ENCODE measurements at places on chromosomes 2 and 18. TPM values are rescaled to one million over a fixed set of nuclear protein-coding genes. Genes with fewer than 3 reads are reported as not detected.
A peak's percentile ranks its signal among the peaks of the same experiment; 100 is the strongest.

Gene STARD6
- polyA plus RNA-seq = not detected

Gene SAG
- polyA plus RNA-seq = not detected

Gene SULT1C4
- 0.09 TPM for polyA plus RNA-seq

Gene KYNU
- 13.8 TPM for polyA plus RNA-seq

Gene DSG4
- not detected for polyA plus RNA-seq

Gene CRYGD
- polyA plus RNA-seq = not detected

Gene SIX2
- polyA plus RNA-seq = not detected

Gene HOXD1
- polyA plus RNA-seq = 0.50 TPM

Gene MAP3K19
- not detected for polyA plus RNA-seq

- DNase-seq = peak; percentile 70
- H3K36me3 ChIP-seq = no peaks in the 10 kb centered on the region
- H3K4me1 ChIP-seq = peaks cover 16% of the 10 kb centered on the region
- no peaks in the 10 kb centered on the region for H3K27me3 ChIP-seq
- H3K4me3 ChIP-seq = no peak overlapping the region
Observed at GRCh38 chr2:230947908-230948365, 22.9 kb upstream of the GPR55 start.

GRCh38 chr18:8548186-8548585, 61.1 kb upstream of the RAB12 start:
- DNase-seq = no peak
- H3K27me3 ChIP-seq = peaks cover 5% of the 10 kb centered on the region
- no peak overlapping the region for H3K4me3 ChIP-seq
- no peaks in the 10 kb centered on the region for H3K4me1 ChIP-seq
- no peaks in the 10 kb centered on the region for H3K36me3 ChIP-seq

DNA sequence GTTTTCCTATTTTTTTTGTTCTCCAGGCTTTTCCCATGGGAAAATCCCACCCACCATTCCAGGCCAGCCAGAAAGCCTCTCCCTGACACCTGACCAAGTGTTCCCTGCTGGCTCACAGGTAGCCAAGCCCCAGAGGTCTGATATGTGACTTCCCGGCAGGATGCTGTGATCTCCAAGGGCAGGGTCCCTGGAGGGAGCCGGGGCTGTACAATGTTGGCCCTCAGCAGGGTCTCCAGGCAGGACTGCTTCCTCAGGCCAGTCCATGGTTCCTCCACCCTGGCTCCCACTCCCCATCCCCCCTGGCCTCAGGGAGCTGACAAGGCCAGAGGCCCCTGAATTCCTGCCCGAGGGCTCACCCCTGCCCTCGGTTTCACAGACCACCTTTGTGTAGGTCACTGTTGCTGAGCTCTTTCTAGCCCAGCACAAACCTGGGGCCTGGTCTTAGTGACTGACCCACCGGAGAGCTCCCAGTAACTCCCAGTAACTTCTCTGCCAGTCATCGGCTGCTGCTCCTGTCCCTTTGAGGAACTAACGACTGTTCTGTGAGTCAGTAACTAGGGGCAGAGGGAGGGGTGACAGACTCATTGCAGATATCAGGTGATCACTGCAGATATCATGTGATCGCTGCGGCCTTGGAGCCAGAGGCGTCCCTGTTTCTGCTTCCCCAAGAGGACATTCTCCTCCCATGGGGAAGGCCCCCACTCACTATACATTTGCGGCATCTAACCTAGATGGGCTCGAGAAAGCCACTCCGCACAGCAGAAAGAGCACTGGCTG, 38.7 kb downstream of the SDC1 start:
- no peaks in the 10 kb centered on the region for H3K27me3 ChIP-seq
- no peak overlapping the region for H3K4me3 ChIP-seq
- peak overlapping the region; percentile 2 for H3K27ac ChIP-seq
- H3K36me3 ChIP-seq = no peaks in the 10 kb centered on the region
- no peaks in the 10 kb centered on the region for H3K4me1 ChIP-seq

- H3K4me1 ChIP-seq = no peaks in the 10 kb centered on the region
- no peak for DNase-seq
- no peak overlapping the region for H3K27ac ChIP-seq
- H3K4me3 ChIP-seq = no peak overlapping the region
Observed at GRCh38 chr2:128717758-128718710, 399.4 kb upstream of the HS6ST1 start.

GRCh38 chr2:79191816-79192215, 32.3 kb upstream of the REG3A start:
- no peak for DNase-seq
- no peaks in the 10 kb centered on the region for H3K36me3 ChIP-seq
- H3K4me3 ChIP-seq = no peak overlapping the region

GRCh38 chr18:23422751-23423418, 30.2 kb upstream of the RIOK3 start:
- no peaks in the 10 kb centered on the region for H3K36me3 ChIP-seq
- peak; percentile 83 for DNase-seq
- H3K4me1 ChIP-seq = peaks cover 12% of the 10 kb centered on the region
- peak overlapping the region; percentile 54 for H3K27ac ChIP-seq

GRCh38 chr18:49757513-49758262, 55.6 kb downstream of the ACAA2 start:
- H3K27ac ChIP-seq = no peak overlapping the region
- no peaks in the 10 kb centered on the region for H3K4me1 ChIP-seq
- no peak overlapping the region for H3K4me3 ChIP-seq
- no peaks in the 10 kb centered on the region for H3K27me3 ChIP-seq
- H3K36me3 ChIP-seq = no peaks in the 10 kb centered on the region

GRCh38 chr18:35500113-35500512, 2.4 kb upstream of the INO80C start:
- H3K4me1 ChIP-seq = peaks cover 29% of the 10 kb centered on the region
- no peak for DNase-seq
- no peaks in the 10 kb centered on the region for H3K27me3 ChIP-seq
- H3K27ac ChIP-seq = no peak overlapping the region
- H3K4me3 ChIP-seq = no peak overlapping the region

GRCh38 chr2:44680983-44681531, 260.4 kb upstream of the SIX3 start:
- DNase-seq = no peak
- H3K27ac ChIP-seq = no peak overlapping the region
- no peak overlapping the region for H3K4me3 ChIP-seq
- no peaks in the 10 kb centered on the region for H3K4me1 ChIP-seq

- H3K4me3 ChIP-seq = no peak overlapping the region
- peaks cover 9% of the 10 kb centered on the region for H3K36me3 ChIP-seq
- DNase-seq = no peak
- no peaks in the 10 kb centered on the region for H3K4me1 ChIP-seq
- H3K27me3 ChIP-seq = no peaks in the 10 kb centered on the region
Observed at GRCh38 chr2:60958800-60959199, 58.7 kb upstream of the PEX13 start.

DNA sequence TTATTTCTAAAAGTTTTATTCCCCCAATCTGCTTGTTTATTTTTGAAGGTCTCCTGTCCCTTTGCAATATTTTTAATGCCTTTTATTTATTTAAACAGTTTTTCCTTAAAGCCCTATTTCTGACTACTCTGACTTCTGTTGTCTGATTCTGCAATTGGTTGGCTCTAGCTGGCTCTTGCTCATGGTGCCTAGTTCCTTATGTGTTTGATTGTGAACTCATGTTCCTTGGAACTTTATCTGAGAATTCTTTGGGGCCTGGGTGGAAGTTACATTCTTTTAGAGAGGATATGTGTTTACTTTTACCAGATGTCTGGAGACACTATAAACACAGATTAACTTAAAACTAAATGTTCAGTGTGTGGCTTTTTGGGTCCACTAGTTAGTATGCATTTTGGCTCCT, 175.9 kb downstream of the DYSF start:
- no peak for DNase-seq
- no peaks in the 10 kb centered on the region for H3K36me3 ChIP-seq
- peaks cover 41% of the 10 kb centered on the region for H3K4me1 ChIP-seq
- peak overlapping the region; percentile 43 for H3K27ac ChIP-seq
- H3K4me3 ChIP-seq = no peak overlapping the region
- H3K27me3 ChIP-seq = no peaks in the 10 kb centered on the region

DNA sequence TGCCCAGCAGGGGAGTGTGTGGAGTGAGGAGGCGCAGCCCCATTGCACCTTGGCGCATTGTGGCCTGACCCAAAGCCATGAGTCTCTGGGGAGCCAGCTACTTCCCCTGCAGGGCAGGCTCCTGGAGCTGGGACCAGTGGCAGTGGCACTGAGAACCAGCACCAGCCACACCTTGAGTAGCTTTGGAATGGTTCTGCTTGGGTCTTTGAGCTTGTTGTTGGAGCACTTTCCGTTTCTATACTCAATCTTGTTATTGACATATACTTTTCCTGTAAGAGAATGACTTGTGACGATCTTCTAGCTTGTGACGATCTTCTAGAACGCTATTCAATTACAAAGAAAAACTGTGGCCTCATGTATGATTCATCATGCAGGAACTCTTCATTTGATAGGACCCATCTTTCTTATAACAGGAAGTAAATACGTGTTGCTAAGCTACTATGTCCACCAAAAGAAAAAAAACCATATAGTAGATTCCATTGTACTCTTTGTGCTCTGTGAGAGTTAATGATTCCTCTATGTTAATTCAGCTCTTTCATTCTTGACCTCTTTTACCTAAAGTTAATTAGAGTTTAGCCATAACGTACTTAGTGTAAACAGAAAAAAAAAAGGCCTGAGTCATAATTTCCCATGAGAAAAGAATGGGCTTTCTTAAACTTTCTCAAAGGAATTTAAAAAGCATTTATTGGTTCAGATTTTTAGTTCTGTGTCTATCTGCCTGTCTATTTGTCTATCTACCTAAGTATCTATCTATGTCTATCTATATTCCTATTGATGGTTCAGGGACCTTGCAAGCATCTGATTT, 113.1 kb downstream of the GATA6 start:
- H3K36me3 ChIP-seq = no peaks in the 10 kb centered on the region
- H3K4me3 ChIP-seq = no peak overlapping the region

DNA sequence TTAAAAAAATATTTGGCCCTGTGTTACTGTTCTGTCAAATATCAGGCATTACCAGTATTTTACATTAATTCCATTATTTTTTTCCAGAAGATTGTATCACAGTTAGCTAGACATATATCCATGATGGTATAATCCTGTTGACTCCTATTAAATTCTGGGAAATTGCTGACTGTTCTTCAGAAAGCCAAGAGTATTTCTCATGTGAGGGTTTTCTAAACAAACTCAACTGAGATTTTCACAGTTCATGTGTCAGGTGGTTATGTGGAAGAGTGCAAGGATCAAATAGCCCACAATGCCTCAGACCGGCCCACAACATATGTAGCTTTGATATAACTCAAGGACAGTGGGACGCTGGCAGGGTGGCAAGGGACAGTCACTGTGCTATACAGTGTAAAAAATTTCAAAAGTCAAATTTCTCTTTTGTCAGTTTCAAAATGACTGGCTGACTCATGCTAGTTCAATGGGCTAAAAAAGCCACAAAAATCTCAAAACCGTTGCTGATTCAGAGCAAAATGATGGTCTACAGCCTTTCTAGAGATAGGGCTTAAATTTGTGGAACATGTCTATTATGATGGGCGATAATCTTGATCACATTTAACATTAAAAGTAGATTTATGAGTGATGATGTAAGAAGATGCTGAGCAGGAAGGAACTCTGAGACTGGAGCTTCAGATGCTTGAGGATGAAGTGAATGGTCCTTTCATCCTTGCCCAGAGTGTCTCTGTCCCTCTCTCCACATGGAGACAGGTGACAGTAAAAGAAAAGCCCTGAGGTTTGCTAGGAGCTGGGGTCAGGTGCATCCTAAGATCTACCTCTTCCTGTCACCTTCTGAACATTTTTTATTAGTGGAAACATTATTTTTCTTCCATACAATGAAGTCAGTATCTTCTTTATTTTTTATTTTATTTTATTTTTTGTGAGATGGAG, 175.8 kb upstream of the PIEZO2 start:
- H3K4me3 ChIP-seq = no peak overlapping the region
- H3K27ac ChIP-seq = no peak overlapping the region
- no peaks in the 10 kb centered on the region for H3K36me3 ChIP-seq
- no peaks in the 10 kb centered on the region for H3K4me1 ChIP-seq
- no peaks in the 10 kb centered on the region for H3K27me3 ChIP-seq

DNA sequence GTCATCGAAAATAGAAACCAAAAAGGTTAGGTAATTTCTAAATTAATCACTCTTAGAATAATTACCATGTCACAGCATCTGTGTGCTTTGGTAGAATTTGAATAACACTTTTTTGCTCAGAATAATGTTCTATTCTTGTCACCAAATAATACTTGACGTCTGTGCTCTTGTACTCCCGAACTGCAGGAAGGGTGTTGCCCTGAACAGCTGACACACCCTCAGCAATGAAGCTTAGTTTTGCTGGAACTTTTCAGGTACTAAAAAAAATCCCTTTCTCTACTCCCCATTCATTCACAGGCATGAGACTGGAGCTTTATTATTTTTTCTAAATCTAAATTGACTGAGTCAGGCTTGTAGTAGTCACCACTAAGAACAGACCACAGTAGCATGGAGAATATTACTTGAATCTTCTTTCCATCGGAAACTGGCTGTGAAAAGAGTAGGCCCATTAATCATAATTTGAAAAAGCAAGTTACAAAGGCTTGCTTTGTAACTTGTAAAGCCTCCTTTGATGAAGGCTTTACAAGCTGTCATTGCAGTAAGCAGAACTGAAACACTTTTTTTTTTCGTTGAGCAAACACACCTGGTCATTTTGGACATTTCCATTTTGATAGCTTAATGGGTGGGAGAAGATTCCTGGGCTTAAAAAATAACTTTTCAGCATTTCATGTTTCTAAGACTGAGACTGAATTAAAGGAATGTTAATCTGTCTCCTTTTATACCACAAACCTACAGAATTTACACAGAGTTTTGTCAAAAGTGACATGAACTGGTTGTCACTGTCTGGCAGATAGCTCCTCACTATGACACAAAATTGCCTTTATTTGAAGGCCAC, 70.3 kb upstream of the PELI1 start:
- no peak for DNase-seq
- H3K36me3 ChIP-seq = no peaks in the 10 kb centered on the region
- H3K4me1 ChIP-seq = peaks cover 30% of the 10 kb centered on the region
- H3K4me3 ChIP-seq = no peak overlapping the region
- no peaks in the 10 kb centered on the region for H3K27me3 ChIP-seq
